Peyer's patch (tissue), 4 donors: ENCODE measurements at places on chromosomes 12 and 14. TPM values are rescaled to one million over a fixed set of nuclear protein-coding genes. Genes with fewer than 3 reads are reported as not detected.

The FAM186B gene
- 0.35 TPM for total RNA-seq

The ARHGEF25 gene
- total RNA-seq: 5.1 TPM

The GPR65 gene
- total RNA-seq: 0.76 TPM

The SALL2 gene
- 5.0 TPM for total RNA-seq

The CEP170B gene
- 112 TPM for total RNA-seq

The RTL1 gene
- total RNA-seq: not detected

The HSP90AA1 gene
- total RNA-seq: 249 TPM

The OR4K1 gene
- not detected for total RNA-seq

The PNN gene
- total RNA-seq: 48.3 TPM

The KRT6C gene
- total RNA-seq: not detected

DNA sequence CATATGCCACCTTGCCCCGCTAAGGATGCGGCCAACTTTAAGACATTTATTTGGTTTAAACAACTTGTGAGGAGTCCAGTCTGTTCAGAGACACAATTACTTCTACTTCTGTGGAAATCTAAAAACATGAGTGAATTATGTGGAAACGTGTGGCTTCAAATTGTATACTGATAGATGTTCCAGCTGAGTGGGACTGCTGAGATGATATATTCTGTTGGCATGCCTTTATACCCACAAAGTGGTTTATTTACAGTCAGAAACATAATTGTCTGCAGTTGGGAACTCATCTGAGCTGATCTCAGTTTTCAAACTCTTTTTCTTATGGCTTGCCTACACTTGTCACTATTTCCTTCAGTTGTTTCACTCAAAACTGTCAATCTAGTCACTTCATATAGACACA is 67.8 kb downstream of the FLRT2 start:
- DNase-seq: no peak

GRCh38 chr12:127767656-127768055 is 499.3 kb upstream of the TMEM132C start:
- no peak for DNase-seq

GRCh38 chr14:105336477-105337287 is 22.1 kb downstream of the PACS2 start:
- no peak for DNase-seq

DNA sequence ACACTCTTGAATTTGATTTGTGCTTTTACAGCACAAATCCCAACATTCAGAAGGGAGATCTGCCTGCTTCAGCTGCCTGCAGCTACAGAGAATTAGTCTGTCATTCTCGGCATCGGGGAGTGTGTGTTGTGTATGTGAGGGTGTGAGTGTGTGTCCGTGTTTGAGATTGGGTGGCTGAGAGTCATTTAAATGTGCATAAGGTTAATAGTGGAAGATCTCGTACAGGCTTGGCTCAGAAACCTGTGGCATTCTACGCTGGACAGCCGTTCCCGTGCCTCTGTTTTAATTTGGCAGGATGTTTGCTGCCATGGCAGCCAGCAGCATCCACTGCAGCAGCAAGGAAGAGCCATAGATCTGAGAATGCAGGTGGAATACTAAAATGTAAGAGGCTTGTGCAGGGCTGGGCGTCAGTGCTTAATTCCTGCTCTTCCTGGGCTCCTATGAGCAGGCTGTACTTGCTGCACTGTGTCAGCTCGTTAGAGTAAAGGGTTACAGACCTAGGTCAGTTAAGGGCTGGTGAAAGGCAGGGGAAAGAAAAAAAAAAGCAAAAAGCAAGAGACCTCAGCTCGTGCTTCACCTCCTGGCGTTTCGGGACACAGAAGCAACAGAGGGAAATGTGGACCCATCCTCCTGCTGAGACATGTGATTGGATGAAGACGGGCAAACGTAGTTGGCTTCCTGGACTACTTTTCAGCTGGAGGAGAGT is 205.4 kb downstream of the NAV3 start:
- DNase-seq: no peak

DNA sequence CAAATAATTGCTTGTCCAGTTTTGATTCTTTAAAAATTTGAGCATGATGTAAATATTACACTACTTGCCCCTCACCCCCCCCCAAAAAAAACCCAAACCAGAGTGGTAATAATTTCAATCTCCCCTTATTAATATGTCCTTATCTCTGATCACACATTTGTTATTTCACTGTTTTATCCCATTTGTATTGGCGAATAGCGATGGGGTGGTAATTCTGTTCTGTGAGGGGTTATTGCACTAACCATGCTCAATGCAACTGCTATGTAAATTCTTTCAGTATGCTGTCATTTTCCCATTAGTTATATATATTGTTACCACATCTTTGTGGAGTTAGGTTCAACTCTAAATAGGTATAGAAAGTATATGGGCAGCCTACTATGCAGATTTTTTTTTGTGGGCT is 1.1 kb downstream of the RIMKLB start:
- DNase-seq: no peak

GRCh38 chr12:100789146-100789545 is 5.4 kb upstream of the ANO4 start:
- no peak for DNase-seq

DNA sequence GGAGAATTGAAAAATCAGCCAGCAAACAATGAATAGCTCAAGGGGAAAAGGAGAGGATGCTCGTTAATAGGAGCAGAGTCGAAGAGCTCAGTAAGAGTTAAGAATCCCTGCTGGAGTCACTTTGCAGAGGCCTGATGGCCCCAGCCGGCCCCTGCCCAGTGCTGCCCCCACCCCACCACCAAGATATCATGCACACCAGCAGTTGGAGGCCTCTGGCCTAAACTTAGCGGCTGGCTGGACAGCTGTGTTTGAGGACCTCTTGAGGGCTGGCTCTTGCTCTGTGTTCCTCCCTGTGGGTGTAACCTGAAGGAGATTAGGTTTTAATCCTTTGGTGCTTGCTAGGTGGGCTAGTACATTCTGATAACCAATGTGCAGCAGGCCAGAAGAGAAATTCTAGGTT is 142.0 kb downstream of the PLXNC1 start:
- DNase-seq: no peak

GRCh38 chr12:87853448-87854003 is 175.7 kb downstream of the C12orf50 start:
- no peak for DNase-seq

DNA sequence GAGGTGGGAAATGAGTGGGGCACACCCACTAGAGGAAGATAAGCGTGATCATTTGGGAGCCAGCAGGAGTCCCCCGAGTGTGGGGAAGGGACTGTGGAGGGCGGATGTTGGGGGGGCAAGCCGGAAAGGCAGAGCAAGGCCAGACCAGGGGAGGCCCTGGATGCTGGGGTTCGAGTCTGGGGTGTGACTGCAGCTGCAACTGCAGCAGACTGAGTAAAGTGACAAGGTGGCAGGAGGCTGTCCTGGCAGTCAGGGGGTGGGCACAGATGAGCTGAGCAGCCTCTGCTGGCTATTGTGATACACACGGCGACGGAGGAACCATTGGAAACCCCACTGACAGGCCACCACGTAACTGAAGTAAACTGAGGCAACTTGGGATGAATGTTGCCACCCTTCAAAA is 110.2 kb downstream of the LGMN start:
- no peak for DNase-seq

DNA sequence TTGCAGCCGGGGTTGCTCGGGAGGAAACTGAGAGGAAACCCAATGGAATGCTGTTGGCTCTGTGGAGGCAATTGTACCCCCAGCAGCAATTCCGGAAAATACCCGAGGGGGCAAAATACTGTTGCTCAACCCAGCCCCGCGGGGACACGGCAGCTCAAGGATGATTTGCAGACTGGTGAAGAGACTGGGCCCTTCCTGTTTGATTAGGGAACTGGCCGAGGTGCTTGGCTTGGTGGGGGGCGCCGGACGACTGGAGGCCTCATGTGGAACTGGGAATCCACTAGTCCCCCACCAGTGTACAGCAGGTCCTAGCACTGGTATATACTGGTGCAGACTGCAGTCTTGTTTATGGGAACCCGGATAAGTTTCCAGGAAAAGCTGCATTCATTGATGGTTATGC is 10.3 kb upstream of the RNASE12 start:
- no peak for DNase-seq

DNA sequence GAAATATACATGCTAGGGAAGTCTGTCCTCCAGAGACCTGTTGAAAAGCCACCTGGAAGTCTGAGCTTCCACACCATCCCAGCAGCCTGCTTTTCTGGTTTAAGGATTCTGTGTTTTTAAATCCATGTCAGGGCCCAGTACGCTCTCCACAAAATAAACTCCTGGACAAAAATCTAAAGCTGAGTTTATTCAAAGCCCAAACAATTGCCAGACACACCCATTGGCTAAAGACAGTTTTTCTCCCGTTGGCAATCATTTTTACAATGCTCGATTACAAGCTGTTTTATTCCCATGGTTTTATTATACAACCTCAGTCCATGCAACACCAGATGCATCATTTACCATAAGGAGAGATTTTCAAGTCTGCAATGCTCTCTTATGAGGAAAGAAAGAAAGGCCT is 94.5 kb downstream of the MYRFL start:
- DNase-seq: no peak

DNA sequence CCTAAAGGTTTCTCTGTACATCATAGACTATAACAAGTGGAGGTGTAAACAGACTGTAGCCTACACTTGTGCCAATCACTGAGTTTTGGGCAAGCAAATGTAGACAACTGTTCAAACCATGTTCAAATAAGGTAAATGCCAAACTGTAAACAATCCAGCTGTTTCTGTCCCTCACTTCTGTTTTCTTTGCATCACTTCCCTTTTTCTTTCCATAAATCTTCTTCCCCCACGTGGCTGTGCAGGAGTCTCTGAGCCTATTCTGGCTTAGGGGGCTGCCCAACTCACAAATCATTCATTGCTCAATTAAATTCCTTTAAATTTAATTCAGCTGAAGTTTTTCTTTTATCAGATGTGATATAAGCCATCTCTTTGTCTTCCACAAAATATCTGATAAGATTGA is 65.1 kb upstream of the CPM start:
- DNase-seq: no peak

DNA sequence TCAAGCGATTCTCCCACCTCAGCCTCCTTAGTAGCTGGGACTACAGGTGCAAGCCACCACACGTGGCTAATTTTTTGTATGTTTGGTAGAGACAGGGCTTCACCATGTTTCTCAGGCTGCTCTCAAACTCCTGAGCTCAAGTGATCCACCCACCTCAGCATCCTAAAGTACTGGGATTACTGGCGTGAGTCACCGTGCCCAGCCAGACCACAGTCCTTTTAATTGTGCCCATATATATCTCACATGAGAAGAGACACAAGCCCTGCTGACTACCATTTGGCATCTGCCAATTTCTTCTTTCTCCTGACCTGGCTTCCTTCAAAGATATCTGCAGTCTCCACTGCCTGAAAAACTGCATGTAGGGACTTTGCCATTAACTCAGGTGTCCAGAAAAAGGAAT is 142.5 kb downstream of the DPY19L2 start:
- DNase-seq: no peak

DNA sequence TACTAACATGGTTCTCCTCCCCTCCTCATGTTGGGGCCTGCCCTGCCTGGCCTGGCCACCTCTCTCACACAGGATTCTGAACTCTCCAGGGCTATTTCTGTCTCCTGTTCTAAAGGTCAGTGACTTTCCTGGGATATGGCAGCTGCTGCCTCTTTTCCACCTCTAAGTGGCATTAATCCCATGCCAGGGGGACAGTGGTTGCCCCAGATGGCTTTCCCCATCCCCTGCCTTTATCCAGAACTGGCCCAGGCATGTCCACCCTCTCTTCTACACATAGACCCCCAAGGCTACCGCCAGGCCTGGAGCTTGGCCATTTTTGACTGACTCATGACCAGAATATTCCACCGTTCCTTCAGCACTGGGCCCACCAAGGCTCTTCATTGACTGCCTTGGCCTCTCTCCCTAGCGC is 90.4 kb downstream of the IRF2BPL start:
- DNase-seq: no peak

GRCh38 chr12:93116632-93117031 is 187.5 kb upstream of the EEA1 start:
- DNase-seq: no peak

- DNase-seq: no peak
Measured at GRCh38 chr12:24954261-24954660, 5.4 kb upstream of the BCAT1 start.

GRCh38 chr12:102567031-102567985 is 86.9 kb upstream of the IGF1 start:
- DNase-seq: no peak

DNA sequence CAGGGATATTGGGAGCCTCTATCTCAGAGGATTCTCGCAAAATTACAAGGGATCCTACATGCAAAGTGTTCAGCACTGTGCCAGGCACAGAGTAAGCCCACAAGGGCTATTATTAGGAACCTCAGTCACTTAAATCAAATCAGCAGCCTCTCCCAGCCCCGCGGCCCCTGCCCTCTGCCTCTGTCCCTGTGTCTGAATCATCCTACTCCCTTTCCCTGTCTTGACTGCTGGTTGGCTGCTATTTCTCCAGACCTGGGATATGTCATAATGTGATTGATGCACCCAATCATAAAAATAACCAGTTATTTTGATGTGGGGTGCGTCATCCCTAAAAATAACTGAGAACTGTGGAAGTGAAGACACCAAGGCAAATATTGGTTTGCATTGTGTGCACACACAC is 176.3 kb downstream of the KSR2 start:
- no peak for DNase-seq

DNA sequence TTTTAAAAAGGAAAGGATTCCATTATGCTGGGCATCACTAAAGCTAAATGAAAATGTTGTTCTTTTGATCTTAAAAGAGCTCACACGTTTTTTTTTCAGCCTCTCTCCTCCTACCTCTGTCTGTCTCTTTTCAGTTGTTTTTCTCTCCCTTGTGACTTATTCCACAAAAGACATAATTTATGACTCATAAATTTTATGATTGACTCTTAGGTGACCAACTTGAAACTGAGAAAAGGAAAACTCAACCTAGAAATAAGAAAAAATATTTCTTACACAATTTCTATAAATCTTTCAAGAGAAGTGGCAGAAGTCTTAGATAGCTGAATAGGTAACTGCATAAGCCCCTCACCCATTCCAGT is 227.7 kb upstream of the DDHD1 start:
- DNase-seq: no peak

- no peak for DNase-seq
Measured at GRCh38 chr14:55339770-55340169, 68.5 kb downstream of the FBXO34 start.

- DNase-seq: no peak
Measured at GRCh38 chr14:30657606-30658163, 35.6 kb downstream of the SCFD1 start.

GRCh38 chr12:2251526-2252209 is 198.9 kb downstream of the CACNA1C start:
- no peak for DNase-seq

DNA sequence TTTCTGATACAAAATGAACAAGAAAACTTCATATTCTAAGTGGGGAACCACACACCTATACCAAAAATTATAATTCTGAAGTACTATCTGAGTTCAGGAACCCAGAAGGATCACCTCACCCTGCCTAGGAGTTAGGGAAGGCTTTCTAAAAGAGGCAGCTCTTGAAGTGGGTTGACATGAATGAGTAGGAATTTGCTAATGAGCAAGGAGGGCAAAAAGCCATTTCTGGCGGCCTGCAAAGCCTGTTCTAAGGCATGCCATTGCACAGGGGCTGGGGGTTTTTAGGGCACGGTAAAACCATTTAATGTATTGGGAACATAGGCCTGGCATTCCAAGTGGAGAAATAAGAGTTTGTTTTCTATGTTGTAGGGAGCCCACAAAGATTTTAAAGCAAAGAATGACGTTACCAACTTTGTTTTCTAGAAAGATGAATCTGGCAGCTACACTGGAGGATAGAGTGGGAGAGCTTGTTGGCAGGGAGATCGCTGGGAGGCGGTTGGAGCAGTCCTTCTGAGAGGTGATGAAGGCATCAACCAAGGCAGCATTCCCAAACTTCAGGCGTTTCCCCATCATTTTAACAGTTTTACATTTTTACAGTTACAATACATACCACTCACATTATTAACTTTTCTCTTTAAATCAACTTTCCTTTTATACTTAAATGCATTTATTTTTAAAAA is 14.1 kb downstream of the IFT43 start:
- DNase-seq: no peak
